ENCODE measurements at places on chromosomes 2 and 18.

GRCh38 chr18:47067648-47068047, 32.2 kb upstream of the ELOA2 start:
- no peak for DNase-seq

DNA sequence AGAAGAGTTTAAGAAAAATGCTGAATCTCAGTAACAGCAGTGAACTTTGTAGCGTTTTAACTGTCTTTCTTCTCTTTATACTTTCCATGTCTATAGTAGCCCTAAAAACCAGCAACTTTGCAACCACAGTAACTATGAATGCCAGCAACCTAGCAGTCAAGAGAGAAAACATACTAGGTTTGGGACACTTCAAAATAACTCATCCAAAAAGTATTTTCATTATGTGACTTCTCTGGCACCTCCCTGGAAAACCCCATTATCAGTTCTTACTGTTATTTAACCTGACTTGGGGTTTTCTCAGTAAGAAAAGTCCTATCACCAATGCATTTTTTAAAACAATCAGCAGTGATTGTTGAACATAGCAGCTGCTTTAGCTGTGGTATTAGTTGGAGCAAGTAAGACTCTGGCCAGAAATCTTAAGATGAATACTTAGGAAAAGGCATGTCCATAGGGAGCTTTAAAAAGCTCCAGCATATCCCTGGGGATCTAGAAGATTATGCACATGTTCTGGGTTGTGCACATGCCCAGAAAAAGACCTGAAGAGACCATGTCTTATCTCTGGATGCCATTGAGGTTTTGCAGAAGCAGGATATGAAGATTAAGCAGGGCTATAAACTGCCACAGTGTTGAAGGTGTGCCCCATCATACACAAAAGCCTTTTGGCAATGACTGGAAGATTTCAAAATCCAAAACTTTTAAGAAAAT, 411.3 kb downstream of the CMPK2 start:
- no peak for DNase-seq

- DNase-seq, result no peak
Measured at GRCh38 chr2:224969633-224970260, 72.5 kb downstream of the DOCK10 start.

DNA sequence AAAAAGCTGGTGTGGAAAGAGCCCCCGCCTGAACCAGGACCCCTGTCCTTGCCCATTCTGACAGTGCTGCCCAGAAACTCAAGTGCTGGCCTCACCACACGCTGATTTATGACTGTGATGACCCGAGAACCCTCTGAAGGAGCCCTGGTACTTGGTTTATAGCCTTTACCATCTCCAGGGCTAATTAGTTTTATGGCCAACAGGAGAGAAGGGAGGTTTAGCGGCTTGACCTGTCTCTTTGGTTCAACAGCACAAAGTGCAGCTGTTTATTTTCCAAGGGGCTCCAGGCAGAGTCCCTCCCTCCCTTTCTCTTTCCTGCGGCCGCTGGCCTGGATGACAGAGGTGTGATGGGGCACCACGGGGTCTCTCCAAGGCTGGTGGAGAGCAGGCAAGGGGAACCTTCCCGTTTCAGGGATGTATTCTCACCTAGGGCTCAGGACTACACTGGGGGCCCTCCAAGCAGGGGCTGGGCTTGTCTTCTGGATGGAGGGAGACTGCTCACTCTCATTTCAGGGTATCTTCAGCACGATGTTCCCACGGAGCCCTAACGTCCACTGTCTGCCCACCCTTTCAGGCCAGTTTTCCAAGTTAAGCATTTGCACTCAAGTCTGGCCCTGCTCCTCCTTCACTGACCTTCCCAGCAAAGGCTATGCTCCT, 174.2 kb upstream of the GLI2 start:
- no peak for DNase-seq

- DNase-seq, result no peak
Measured at GRCh38 chr18:58266291-58266690, 222.3 kb downstream of the NEDD4L start.

- DNase-seq, result no peak
Measured at GRCh38 chr2:120552800-120553481, 182.7 kb upstream of the GLI2 start.
